ENCODE measurements at places on chromosomes 7 and 10. TPM values are rescaled to one million over a fixed set of nuclear protein-coding genes. Genes with fewer than 3 reads are reported as not detected.
A peak's percentile ranks its signal among the peaks of the same experiment; 100 is the strongest.

The MOSPD3 gene
- polyA plus RNA-seq = 83.3 TPM

The UPK3BL2 gene
- 29.7 TPM for polyA plus RNA-seq

The ATXN7L1 gene
- 6.2 TPM for polyA plus RNA-seq

The CFAP58 gene
- polyA plus RNA-seq = 1.4 TPM

The C7orf57 gene
- polyA plus RNA-seq = not detected

The SLC26A4 gene
- not detected for polyA plus RNA-seq

The GPR15LG gene
- polyA plus RNA-seq = not detected

The WDR86 gene
- polyA plus RNA-seq = 87.0 TPM

The GNAT3 gene
- not detected for polyA plus RNA-seq

The NCF1 gene
- 0.11 TPM for polyA plus RNA-seq

The AKR1C8 gene
- polyA plus RNA-seq = not detected

The SPACDR gene
- polyA plus RNA-seq = 1.2 TPM

- no peak for DNase-seq
Observed at GRCh38 chr10:61279400-61279799, 173.8 kb downstream of the TMEM26 start.

GRCh38 chr10:49571388-49571787, 32.5 kb upstream of the ERCC6 start:
- DNase-seq = no peak

GRCh38 chr10:6102128-6102527, 13.3 kb downstream of the RBM17 start:
- no peak for DNase-seq

- DNase-seq = no peak
Observed at GRCh38 chr10:63421591-63421990, 44.2 kb downstream of the JMJD1C start.

DNA sequence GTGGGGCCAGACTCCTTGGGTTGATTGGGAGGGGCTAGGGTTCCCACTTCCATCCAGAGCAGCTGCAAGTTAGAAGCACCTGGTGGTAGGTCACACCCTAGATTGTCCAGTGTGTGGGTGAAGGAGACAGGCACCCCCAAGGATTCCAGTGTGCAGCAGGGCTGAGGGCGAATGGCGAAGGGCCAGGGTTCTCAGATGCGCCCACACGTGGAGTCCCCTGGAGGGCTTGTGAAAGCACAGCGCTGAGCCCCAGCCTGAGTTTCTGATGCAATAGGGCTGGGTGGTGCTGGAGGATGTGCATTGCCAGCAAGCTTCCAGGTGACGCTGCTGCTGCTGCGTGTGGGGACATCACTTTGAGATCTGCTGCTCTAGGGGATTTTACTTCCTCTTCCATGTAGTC, 25.4 kb downstream of the TBATA start:
- no peak for DNase-seq

GRCh38 chr7:11749629-11750028, 82.4 kb downstream of the THSD7A start:
- no peak for DNase-seq

GRCh38 chr10:43061760-43062159, 15.1 kb upstream of the RET start:
- DNase-seq = no peak

DNA sequence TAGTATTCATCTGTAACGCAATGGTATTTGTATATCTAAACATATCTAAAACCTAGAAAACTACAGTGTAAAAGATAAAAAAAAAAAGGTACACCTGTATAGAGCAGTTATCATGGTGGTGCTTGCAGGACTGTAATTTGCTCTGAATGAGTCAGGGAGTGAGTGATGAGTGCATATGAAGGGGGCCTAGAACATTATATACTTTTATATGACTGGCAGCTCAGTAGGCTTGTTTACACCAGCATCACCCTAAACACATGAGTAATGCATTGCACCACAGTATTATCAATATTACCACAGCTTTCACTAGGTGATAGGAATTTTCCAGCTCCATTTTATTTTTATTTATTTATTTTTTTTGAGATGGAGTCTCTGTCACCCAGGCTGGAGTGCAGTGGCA, 40.8 kb downstream of the TRIM24 start:
- DNase-seq = no peak

GRCh38 chr10:86443069-86443468, 76.5 kb upstream of the GRID1 start:
- peak; percentile 41 for DNase-seq

- no peak for DNase-seq
Observed at GRCh38 chr7:64914557-64914956, 11.5 kb downstream of the ZNF273 start.

GRCh38 chr10:129959544-129960480, 4.3 kb downstream of the EBF3 start:
- peak; percentile 68 for DNase-seq

GRCh38 chr7:105046414-105046813, 32.4 kb downstream of the KMT2E start:
- DNase-seq = peak; percentile 59

DNA sequence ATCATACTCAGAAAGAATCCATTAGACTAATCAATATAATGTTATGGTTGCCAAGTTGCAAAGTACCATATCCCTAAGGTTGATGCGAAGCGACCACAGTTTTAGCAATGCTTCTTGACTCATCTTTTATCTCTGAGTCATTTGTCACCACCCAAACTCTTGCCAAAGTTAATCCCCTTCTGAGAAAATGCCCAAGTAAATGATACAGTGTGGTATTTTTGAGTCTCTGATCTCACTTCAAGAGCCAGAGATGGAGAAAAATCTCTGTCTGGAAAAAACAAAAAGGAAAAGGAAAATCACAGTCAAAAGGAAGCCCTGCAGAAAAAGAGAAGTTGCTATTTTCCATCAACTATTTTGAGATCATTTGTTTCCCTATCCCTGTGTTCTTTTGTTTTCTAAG, 26.7 kb upstream of the OTUD1 start:
- DNase-seq = peak; percentile 69

GRCh38 chr7:150966002-150966401, 12.1 kb downstream of the KCNH2 start:
- peak; percentile 80 for DNase-seq

DNA sequence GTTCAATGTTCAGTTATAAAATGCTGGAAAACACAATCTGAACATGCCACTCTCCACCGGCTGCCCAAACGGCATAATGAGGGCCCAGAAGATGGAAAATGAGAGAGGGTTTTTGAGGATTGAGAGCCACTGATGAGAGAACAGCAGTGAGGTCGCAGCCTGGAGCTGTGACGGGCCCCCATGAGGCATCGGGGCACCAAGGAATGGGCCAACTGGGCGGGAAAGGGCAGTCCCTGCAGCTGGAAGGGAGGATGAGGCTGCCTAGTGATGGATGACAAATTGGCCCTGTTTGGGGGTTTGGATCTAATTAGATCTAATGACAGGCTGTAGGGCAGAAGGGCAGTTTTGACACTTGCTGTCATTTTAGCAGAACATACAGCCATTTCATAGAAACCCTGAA, 39.1 kb downstream of the WNT2 start:
- no peak for DNase-seq

DNA sequence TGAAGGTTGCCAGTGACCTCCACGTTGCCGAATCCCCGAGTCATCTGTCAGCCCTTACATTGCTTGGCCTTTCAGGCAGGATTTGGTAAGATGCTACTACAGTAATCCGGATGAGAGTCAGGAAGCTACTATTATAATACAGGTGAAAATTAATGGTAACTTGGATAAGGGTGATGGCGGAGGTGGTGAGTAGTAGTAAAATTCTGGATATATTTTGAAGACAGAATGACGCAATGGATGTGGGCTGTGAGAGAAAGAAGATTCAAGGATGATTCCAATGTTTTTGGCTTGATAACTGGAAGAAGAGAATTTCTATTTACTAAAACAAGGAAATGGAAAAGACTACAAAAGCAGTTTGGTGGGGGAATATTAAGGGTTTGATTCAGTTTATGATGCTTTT, 1.4 kb upstream of the DNAJB12 start:
- no peak for DNase-seq

DNA sequence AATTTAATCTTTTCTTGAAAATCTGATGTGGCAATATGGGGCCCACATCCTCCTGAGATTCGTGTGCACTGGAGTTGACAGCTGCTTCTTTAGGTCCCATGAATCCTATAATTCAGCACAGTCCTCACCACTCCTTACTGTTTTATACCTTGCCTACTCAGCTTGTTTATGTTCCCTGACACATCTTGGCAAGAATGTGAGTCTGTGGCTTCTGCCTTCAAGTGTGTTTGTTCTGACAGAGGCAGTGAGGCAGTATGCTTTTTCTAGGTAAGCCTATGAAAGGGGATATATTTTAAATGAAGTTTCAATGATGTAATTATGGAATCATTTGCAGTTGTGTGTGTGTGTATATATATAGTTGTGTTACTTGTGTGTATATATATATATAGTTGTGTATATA, 106.4 kb downstream of the AMPH start:
- no peak for DNase-seq

- DNase-seq = peak; percentile 67
Observed at GRCh38 chr10:98074315-98074911, 44.0 kb upstream of the CRTAC1 start.

DNA sequence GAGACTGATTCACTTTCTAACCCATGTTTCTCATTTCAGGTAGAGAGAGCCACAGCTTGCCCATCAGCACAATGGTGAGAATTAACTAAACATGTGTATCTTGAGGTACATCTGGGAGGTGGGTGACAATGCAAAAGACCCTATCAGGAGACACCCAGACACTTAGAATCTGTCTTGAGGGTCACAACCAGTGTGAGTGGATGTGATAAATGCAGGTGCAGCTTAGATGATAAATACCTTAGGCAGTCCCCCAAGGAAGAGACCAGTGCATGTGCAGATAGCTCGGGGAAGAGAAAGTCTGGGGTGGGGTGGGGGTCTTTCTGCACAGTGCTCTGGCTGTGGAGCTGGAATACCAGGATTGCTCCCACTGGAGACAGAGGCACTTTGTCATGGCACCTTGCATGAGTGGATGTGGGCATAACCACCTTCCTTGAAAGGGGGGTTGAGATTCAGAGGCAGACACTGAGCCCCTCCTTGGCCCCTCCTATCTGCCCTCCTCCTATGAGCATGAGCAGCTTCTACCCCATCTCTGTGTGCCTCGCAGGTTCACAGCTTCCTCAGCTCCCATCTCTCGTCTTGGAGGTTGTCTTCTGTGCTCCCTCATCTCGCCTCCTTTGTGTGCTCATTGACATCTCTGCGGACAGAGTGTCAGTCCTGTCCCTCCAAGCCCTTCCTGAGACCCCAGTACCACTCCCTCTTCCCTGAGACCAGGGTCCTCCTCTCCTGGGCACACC, 349.8 kb downstream of the TCERG1L start:
- no peak for DNase-seq

- no peak for DNase-seq
Observed at GRCh38 chr10:86666538-86666937, 1.8 kb upstream of the LDB3 start.

DNA sequence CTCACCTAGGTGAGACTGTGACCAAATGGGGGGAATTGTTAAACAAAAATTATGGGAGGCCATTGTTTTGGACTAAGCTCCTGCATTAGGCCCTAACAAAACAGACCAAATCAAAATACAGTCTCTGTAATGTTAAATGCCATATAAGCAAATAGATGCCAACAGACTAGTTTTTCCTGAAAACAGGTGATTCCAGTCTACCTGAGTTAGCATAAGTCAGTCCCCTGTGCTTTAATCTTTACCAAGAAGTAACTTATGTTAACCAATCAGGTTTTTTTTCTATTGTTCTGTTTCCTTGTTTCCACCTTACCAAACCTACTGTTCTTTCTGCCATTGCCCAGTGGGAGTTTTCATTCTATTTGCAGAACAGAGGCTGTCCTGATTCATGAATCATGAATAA, 48.0 kb downstream of the PDZD8 start:
- no peak for DNase-seq

DNA sequence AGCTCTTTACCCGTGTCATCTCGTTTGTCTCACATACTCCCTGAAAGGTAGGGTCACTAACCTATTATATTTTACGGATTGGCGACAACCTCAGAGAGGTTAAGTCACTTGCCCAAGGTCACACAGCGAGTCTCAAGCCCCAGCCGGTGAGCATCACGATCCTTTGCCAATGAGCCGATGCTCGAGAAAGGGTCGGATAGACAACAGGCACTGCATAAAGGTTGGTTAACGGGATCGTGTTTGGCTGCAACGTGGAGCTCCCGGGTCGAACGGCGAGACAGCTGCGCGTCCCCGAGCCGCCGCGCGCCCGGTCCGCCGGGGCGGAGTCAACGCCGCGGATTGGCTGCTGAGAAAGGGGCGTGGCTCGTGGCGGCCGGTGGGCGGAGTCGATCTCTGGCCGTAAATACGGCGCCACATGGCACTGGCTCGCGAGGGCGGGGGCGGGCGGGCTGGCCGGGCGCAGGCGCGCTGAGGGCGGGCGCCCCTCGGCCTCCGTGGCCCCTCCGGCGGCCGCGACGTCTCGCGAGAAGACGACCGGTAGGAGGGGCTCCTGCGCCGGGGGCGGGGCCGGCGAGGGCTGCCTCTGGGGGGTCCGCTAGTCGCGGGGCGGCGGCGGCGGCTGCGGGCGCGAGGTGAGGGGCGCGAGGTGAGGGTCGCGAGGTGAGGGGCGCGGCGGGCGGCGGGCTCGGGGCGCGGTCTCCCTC, at the start of gene CHST12:
TSS of gene CHST12 (plus strand) at position 598 of the 704 bp plus-strand sequence. CDS start 29,029 bp downstream, outside the sequence.
- peak; percentile 97 for DNase-seq

- no peak for DNase-seq
Observed at GRCh38 chr7:93039786-93040185, 78.0 kb downstream of the SAMD9 start.

GRCh38 chr10:21184216-21184615, 287.1 kb upstream of the NEBL start:
- DNase-seq = no peak

DNA sequence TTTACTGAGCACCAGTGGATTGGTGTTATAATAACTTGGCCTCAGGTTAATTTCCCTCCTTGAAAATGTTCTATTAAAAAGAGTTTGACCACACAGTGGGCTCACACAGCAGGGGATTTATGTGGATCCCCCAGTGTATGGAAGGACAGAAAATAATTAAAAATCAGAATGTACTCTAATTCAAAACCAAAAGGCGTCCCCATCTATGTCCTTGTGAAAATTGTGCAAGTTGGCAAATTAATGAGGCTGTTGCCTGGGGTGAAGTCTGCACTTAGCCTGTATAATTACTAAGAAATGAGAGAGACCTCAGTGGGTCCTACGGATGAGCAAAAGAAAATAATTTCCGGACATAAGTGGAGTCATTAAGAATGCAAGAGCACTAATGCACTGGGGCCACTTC, 31.1 kb downstream of the PIK3CG start:
- no peak for DNase-seq

- DNase-seq = no peak
Observed at GRCh38 chr10:78577712-78578111, 491.1 kb upstream of the ZMIZ1 start.

DNA sequence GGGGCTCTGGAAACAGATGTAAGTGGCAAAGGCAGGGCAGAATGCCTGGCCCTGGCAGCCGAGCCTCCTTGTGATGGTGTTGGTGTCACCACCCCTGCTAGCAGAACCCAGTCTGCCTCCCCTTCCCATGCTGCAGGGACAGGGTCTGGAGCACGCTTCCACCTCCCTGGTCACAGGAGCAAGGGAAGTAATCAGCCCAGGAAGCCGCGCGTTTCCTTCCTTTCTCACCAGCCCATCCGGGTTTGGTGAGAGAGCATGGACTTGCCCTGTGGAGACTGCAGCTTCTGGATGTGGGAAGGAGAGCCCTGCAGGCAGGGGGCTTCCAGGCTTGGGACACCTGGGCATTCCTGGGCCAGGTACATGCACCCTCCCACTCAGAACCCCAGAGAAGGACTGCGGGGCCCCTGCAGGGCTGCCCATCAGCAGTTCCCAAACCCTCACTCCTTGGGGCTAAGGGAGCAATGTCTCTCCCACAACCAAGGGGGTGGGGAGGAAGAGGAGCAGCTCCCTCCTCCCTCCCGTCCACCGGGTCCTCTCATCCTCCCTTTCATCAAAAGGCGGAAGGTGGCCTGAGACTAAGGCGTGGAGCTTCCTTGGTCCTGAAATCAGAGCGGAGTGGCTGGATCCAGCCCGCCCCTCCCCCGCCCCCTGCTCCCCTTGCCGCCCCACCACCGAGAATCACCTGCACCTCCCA, 1.8 kb downstream of the MMRN2 start:
- no peak for DNase-seq

Data from cardiac muscle cell (in vitro differentiated cells and primary cell).